Mucosa of descending colon (tissue), 3 donors: ENCODE measurements at places on chromosomes 7 and 10.

DNA sequence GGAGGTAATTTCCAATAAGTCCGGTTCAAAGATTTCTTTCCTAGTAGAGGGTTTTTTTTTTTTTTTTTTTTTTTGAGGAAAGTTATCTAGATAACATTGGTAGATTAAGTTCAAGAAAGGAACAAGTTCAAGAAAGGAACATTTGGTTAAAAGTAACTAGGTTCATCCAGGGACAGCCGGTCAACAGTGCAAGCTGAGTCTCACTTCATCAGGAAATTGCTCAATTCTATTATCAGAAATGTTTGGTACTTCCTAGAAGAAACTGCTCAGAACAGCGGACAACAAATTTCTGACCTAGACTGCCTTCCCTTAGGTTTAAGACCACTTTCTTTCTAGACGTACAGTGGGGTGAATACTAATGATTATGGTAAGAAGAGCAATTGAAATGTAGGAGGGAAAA, 3.7 kb upstream of the IL2RA start:
- DNase-seq = no peak

DNA sequence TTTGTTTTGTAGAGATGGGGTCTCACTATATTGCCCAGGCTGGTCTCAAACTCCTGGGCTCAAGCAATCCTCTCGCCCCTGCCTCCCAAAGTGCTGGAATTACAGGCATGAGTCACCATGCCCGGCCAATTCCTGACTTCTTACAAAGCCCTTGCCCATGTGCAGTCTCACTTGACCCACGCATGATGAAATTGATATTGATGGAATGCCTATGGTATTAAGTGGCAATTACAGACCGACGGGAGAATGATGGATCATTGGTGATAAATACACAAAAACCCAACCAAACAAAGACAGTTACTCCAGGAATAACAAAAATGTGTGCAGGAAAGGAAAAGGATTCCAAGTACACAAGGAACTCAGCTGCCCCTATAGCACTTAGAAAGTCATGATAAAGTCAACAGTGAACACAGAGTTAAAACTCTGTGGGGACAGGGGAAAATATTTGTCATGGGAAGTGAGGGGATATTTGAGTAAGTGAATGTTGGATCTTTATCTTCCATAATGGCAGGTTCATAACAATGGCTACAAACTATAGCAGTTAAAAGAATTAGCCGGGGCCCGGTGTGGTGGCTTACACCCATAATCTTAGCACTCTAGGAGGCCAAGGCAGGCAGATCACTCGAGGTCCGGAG, 21.6 kb downstream of the HIP1 start:
- DNase-seq = no peak

- DNase-seq = no peak
Observed at GRCh38 chr10:80064120-80064886, 14.2 kb upstream of the TMEM254 start.

GRCh38 chr7:151692721-151693120, 173.0 kb upstream of the RHEB start:
- no peak for DNase-seq

DNA sequence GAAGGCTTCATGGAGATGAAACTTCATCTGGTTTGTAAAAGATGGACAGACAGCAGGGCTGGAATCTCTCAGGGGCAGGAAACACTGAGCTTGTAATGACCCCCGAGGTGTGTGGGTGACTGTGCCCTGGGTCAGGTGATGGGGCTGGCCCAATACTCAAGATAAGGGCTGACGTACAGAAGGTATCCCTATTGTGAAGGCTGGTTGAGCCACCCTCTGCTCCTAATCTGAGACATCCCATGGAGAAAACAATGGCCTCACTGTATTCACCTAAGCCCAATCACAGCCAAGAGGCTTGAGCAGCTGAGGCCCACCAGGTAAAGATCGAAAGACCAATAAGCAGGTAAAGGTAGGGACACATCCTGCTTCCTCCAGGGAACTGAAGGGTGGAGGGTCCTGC, 34.8 kb upstream of the NUB1 start:
- no peak for DNase-seq

- peak; percentile 85 for DNase-seq
Observed at GRCh38 chr10:642186-642890, 47.1 kb downstream of the DIP2C start.

DNA sequence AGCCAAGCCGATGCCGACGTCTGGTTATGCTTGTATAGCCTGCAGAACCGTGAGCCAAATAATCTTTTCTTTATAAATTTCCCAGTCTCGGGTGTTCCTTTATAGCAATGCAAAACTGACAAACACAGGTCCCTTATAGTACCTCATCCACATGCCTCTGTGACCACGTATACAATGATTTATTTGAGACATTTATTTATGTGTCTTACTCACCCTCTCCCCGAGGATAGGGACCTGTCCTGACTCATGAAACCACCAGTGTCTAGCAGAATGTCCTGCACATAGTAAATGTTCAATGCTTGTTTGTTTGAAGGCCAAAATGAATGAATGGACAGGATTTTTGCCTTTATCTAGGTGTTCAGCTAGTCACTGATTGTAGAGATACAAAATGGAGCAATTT, 147.9 kb upstream of the FZD8 start:
- DNase-seq = no peak

DNA sequence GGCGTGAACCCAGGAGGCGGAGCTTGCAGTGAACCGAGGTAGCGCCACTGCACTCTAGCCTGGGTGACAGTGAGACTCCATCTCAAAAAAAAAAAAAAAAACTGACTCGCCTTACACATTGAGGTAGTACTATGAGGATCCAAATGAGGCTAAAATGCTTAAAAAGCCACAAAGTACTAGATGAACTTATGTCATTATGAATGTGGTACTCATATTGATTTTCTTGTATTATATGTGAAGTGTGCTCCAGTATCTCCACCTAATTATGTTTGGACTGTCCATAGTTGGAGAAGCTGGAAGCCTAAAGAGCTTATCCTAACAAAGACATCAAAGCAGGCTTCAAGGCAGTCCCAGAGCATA, 9.1 kb downstream of the CCNY start:
- DNase-seq = no peak

DNA sequence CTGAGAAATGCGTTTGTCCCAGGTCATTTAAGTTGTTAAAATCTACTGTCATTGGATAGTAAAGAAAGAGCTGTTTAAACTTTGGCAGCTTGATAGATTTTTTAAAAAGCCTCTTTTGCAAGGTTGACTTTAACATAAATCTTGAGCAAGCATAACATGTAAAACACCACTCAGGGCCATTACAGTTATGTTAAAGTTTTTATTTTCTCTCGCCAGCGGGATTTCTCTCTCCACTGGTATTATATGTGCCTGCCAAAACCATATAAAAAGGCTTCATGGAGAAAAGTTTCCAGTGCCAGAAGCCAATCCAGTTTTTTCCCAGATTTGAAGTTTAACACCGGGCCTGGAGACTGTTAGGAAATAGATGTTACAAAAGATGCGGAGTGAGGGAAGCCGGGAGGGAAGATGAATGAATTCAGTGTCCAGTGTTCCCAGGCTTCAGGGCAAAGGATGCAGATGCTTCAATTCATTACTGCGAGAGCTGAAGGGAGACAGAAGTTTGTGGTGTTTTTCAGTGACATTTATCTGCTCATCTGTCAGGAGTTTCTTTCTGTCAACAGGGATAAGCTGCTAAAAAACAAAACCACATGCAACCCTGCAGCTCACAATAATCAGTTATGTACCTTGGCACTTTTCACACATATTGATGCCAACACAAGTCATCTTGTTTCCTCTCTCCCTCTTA, 155.5 kb downstream of the SPAG6 start:
- no peak for DNase-seq

GRCh38 chr7:127396184-127396583, 3.7 kb upstream of the ZNF800 start:
- no peak for DNase-seq

DNA sequence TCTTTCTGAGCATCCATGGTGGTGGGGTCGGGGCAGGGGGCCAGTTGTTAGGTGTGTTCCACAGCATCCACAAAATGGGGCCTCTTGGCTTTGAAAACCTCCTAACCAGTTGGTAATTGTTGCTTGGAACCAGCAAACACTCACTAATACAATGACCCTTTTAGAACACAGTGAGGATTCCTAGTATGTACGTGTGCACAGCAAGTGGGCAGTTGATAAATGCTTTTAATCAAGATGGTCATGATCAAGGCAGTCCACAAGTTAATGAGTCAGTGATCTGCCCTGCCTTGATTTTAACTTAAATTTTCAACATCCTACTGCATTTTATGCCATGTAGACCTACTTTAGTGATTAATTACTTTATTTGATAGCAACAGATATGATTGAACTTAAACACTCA, 103.1 kb downstream of the ETV1 start:
- no peak for DNase-seq

DNA sequence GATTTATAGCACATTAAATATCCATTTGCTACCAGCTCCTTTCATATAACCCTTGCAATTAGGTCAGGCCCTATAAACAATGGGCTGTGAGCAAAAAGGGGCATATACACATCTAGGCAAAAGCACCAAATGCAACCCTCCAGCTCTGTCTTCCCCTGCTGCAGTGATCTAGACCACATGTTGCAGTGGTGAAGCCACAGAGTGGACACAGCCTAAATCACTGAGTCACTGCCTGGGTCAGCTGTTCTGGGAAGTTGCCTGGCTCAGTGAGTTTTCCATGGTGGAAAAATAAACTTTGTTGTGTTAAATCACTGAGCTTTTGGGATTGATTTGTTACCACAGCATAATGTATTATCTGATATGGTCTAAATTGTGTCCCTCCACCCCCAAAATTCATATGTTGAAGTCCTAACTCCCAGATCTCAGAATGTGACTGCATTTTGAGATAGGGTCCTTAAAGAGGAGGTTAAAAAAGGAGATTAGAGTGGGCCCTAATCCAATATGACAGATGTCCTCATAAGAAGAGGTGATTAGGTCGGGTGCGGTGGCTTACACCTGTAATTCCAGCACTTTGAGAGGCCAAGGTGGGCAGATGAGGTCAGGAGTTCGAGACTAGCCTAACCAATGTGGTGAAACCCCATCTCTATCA, 70.4 kb downstream of the ZFAND4 start:
- DNase-seq = no peak

GRCh38 chr7:112420236-112420861, 29.9 kb upstream of the IFRD1 start:
- DNase-seq = no peak

- DNase-seq = no peak
Observed at GRCh38 chr10:66837335-66837734, 88.5 kb upstream of the LRRTM3 start.

GRCh38 chr10:130432271-130432670, 296.1 kb downstream of the GLRX3 start:
- no peak for DNase-seq

DNA sequence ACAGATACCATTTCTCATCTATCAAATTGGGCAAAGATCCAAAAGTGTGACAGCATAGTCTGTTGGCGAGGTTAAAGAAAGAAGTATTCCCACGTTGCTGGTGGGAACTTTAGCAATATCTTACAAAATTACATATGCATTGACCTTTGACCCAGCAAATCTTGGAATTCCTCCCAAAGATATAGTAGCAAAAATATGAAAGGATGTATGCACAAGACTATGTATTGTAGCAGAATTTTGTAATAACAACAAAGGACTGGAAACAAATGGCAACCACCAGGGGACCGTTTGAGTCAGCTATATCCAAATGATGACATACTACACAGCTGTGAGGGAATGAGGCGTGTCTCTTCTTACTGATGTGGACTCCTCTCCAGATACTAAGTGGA, 50.2 kb downstream of the KCNH2 start:
- no peak for DNase-seq
